ENCODE measurements at places on chromosomes 7 and 10. TPM values are rescaled to one million over a fixed set of nuclear protein-coding genes. Genes with fewer than 3 reads are reported as not detected.

Gene PTPRE
- total RNA-seq: 7.6 TPM

Gene RNF148
- 0.76 TPM for total RNA-seq

Gene CPVL
- total RNA-seq: 43.5 TPM

Gene SLC26A3
- not detected for total RNA-seq

Gene FAM13C
- not detected for total RNA-seq

Data from Calu3 (cell line).